Stimulated activated CD4-positive, alpha-beta T cell treated with anti-CD3 and anti-CD28 coated beads, Interleukin-15, amount 100 ng/mL, for 48 hours (primary cell): ENCODE measurements at places on chromosomes 3 and 15.

DNA sequence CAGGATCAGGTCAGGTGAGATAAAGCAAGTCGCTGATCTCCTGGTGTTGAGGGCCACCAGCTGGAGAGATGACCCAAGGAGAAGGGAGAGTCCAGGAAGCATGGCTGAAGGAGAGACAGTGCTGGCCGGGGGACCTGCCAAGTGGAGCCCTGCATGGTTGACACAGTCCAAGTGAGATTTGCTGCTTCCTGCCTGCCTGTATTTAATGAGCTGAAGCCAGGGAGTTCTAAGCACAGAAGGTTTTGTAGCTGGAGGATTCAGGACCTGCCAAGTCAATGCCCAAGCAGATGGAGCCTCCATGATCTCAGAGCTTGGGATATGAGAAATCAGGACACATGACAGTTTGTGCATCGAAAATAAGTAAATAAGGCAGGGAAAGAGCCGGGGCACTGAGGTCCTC is 125.6 kb downstream of the SRGAP3 start:
- no peak for DNase-seq

DNA sequence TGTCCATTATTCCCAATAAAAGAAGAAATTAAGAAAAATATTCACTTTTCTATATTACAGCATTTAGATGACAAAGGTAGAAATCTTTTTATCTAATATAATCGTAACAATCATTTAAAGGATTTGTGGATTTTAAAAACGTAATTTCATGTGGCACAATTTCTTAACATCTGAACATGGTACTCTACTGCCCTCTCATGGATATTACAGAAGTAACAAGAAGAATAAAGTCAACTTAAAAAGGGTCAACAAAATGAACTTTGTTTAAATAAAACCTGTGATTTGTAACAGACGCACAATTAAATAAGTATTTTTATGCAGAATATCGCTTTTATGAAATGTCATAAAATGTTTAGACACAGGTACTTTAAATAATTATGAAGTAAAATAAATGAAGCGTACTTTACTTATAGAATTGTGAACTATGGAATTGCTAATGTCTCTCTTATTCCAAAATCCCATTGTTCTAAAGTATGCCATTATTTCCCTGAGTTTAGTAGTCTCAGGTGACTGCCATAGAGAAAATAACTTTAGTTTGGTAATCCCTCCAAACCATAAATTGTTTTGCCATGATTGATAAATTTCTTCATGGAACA is 366.8 kb upstream of the ZNF385D start:
- no peak for DNase-seq

- DNase-seq, result no peak
Measured at GRCh38 chr15:32029862-32030781, at the start of gene CHRNA7. Gene CHRNA7, plus strand, starts transcription at chr15:32030515. Its CDS starts 80 bp downstream, at chr15:32030595.

- no peak for DNase-seq
Measured at GRCh38 chr3:169946336-169946735, 20.3 kb upstream of the SEC62 start.

DNA sequence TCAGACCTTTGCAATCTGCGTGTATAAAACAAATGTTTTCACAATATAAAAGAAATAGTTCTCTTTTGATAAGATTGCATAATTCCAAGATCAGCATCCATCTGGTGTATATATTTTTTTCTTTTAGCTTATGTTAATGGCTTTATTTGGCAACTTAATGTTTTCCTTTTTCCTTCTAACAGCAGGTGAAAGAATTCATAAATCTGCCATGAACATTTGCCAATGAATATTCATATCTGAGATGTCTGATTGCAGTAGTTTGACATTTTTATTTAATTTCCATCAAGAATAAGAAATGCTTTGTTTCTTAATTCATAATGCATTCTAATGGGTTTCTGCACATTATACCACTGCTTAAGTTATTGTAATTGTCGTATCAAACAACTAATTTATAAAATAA is 184.4 kb upstream of the ROBO2 start:
- DNase-seq, result no peak

- no peak for DNase-seq
Measured at GRCh38 chr3:42658771-42659390, 5.4 kb downstream of the ZBTB47 start.

DNA sequence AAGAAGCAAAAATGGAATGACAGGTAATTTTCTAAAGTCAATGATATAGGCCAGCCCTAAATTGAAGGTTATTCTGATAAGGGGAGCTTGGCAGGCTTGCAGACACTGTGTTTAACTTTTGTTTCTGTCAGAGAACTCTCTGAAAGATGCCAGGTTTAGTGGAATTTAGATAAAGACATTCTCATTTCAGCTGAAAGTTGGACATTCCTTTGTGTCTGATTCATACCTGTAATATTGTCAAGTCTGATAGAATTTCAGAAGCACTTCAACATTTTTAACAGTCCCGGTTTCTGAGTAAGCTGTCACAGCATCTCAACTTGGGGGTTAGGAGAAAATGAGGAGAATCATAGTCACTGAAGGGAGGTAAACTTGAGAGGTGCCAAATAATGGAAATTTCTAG is 84.0 kb downstream of the DIPK2A start:
- DNase-seq, result no peak

GRCh38 chr3:196894557-196895295 is 27.0 kb downstream of the SENP5 start:
- DNase-seq, result no peak

DNA sequence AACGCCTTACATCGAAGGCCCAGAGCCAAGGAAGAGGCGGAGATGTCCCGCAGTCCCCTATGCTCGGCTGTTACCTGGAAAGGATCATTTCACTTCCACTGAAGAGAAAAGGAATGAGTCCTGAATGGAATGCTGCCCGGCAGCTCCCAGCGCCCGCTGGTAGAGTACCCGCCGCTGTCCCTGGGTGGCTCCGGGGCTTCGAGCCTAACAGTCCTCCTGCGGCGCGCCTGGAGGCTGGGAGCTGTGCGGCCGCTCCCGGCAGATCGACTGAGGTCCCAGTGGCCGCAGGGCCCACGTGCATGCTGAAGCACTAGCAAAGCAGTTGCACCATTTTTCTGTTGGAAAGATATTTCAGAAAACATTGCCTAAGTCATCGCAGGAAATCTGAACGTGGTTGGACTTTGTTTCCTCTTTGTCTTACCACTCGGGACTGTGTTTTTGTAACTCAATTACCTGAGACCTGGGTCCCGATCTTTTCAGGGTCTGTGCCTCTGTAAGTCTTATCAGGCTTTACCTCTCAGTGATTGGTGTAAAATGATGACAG is 984 bp downstream of the RNU6-1 start:
- no peak for DNase-seq

- DNase-seq, result no peak
Measured at GRCh38 chr3:23459465-23459864, 256.3 kb downstream of the UBE2E2 start.

- no peak for DNase-seq
Measured at GRCh38 chr15:36502509-36502908, 76.9 kb upstream of the CDIN1 start.

GRCh38 chr3:30526031-30526430 is 80.4 kb upstream of the TGFBR2 start:
- no peak for DNase-seq

DNA sequence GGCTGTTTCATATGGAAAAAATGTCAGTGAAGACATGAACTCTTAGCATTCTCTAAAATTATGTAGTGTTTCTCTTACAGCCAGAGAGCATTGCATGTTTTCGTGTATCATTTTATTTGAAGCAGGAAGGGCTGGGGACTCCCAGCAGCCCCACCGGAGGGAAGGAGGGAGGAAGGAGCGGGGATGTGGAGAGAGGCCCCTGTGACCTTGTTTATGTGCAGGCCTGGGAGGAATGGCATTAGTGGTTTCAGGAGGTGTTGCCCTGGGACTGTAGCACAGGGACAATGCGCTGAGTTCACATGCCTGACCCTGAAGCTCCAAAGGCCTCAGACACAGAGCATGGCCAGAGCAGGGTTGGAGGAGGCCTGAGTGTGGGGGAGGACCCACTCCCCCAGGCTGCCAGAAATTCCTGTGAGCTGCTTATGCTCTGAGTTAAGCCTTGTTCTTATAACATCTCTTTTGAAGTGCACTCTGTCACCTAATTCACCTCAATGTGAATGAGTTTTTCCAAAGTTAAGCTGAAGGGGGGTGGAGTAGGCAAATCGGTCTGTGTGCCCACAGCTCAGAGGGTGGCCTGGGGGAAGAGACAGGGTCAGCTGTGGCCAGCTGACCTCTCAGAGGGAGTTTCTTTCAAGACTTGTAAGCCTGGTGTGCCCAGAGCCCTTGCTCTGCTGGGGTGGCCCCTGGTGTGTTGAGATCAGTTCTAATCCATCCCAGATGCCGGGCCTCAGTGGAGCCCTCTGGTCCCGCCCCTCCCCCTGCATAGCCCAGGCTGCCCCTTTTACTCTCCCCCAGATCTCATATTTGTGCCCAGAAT is 3.9 kb upstream of the RNU6-1 start:
- DNase-seq, result no peak

- DNase-seq, result no peak
Measured at GRCh38 chr3:9955611-9956352, 3.6 kb upstream of the PRRT3 start.

DNA sequence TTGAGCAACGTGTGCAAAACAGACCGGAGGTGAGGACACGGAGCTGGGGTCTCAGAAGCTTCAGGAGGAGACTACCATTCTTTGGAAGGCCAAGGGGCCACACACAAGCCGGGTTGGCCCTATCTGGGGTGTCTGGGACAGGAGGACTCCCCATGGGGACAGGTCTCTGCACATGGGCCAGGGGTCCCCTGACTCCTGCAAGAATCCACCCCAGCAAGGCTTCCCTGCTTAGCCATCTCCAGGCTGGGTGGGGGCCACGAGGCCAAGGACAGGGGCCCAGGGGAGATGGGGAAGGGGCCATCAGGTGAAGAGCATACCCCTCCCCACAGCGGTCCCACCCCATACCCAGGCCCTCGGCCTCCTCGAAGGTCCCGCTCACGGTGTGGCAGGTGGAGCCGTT is 38.5 kb downstream of the ADAMTS7 start:
- no peak for DNase-seq

DNA sequence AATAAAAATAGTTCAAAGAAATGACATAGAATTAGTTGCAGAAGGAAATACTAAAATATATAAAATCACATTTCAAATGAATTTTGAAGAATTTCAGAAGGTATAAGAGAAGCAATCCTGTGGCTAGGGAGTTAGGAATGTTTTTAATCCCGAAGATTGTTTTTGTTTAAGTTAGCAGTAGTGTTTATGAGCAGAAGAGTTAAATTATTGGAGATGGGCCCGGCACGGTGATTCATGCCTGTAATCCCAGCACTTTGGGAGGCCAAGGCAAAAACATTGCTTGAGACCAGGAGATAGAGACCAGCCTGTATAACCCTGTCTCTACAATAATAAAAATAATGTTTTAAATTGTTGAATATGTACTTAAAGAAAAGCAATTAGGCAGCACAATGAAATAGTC is 432.5 kb downstream of the MFSD1 start:
- no peak for DNase-seq

- no peak for DNase-seq
Measured at GRCh38 chr15:101323793-101324523, 28.9 kb upstream of the SNRPA1 start.

- no peak for DNase-seq
Measured at GRCh38 chr3:14775563-14775962, 43.2 kb upstream of the FGD5 start.

GRCh38 chr15:23503576-23503975 is 56.5 kb upstream of the GOLGA6L2 start:
- DNase-seq, result no peak

DNA sequence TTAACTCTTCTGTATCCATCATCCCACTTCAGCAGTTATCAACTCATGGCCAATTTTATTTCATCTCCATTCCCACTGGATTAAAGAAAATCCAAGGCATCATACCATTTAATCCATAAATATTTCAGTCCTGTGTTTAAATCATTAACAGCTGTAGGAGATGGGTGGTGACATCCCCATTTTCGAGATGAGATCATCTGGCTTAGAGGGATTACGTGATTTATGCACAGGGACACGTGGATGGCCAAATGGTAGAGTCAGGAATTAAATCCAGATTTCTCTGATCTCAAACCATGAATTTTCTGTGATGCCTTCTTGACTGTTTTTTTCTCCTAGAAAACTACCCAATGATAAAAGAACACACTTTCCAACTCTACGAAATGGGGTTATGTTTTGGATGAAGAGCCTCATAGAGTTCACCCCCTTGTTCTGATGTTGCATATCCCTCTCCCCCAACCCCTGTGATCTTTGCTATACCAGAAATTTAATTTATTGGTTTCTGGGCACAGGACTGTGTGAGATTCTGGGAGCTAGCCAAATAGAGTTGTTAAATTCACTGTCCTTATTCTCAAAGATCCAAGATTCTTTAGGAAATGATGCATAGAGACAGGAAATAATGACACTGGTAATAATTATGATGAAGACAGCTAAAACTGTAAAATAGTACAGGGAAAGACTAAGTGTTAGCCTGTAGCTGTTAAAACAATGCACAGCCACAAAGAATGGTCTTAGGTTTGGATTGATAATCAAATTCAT is 7.4 kb downstream of the ZNF589 start:
- no peak for DNase-seq

DNA sequence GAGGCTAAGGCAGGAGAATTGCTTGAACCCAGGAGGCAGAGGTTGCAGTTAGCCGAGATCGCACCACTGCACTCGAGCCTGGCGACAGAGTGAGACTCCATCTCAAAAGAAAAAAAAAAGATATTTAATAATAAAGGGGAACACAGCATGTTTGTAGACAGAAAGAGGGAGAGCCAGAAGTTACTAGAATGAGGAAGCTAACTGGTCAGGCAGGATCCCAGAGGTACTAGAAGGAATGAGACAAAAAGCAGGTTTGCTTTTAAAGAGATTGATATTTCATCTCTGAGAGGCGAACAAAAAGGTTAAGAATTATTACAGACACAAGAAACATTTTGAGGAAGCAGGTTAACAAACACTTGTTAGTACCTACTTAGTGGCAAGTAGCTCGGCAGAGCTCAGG is 9.2 kb downstream of the CD200R1 start:
- no peak for DNase-seq

DNA sequence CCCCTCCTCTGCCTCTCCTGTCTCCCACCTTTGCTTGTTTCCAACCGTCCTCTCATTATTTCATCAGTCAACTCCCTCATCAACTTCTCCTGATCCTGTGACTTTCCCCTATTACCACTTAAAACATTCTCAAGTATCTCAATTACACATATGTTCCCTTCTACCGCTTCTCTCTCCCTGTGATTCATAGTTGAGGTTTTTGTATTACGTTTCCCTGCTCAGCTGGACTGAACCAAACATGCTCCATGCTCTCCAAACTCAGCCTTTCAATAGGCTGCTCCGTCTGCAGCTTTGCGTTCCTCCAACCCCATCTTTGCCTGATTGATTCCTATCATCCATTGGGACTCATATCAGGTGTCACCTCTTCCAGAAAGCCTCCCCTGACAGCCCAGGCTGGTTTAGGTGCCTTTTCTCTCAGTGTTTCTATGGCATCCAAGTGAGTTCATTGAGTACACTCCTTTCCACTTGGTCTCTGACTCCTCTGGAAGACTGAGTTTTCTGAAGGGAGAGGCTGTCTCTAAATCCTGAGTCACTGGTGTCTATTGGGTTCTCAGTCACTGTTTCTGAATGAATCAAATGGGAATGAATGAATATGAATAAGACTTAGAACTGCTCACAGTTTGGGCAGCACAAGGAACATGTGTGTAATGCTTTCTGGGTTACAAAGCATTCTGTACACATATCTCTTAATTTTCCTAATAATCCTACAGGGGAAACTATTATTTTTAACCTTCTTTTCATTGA is 56.4 kb downstream of the PLD1 start:
- no peak for DNase-seq

GRCh38 chr3:127822682-127823425 is 539 bp upstream of the MGLL start:
- DNase-seq, result no peak
